Glomerular endothelial cell (primary cell): ENCODE measurements at places on chromosomes 5 and 9. TPM values are rescaled to one million over a fixed set of nuclear protein-coding genes. Genes with fewer than 3 reads are reported as not detected.

IFNA10 gene
- not detected in 2 replicates for total RNA-seq

TMEM174 gene
- not detected in 2 replicates for total RNA-seq

IFNA17 gene
- total RNA-seq: not detected in 2 replicates

TXNDC8 gene
- total RNA-seq: not detected in 2 replicates

PCDHB14 gene
- total RNA-seq: 1.6 and 6.7 TPM in 2 replicates

IL13 gene
- not detected in 2 replicates for total RNA-seq

- no peak for DNase-seq
Observed at GRCh38 chr9:588981-589380, 252.5 kb upstream of the DMRT1 start.

GRCh38 chr9:109301012-109301411, 19.8 kb downstream of the EPB41L4B start:
- no peak for DNase-seq

DNA sequence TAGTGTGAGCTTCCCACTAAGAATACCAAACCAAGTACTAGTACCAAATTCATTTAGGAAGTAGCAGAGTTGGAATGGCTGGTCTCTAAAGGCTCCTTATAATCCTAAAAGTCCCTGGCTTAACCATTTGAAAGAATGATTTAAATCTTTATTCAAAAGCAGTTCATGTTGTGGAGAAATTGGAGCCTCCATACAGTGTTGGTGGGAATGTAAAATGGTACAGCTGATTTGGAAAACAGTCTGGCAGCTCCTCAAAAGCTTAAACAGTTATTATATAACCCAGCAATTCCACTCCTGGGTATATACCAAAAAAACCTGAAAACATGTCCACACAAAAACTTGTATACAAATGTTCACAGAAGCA, 2.9 kb downstream of the PLIN2 start:
- no peak for DNase-seq

DNA sequence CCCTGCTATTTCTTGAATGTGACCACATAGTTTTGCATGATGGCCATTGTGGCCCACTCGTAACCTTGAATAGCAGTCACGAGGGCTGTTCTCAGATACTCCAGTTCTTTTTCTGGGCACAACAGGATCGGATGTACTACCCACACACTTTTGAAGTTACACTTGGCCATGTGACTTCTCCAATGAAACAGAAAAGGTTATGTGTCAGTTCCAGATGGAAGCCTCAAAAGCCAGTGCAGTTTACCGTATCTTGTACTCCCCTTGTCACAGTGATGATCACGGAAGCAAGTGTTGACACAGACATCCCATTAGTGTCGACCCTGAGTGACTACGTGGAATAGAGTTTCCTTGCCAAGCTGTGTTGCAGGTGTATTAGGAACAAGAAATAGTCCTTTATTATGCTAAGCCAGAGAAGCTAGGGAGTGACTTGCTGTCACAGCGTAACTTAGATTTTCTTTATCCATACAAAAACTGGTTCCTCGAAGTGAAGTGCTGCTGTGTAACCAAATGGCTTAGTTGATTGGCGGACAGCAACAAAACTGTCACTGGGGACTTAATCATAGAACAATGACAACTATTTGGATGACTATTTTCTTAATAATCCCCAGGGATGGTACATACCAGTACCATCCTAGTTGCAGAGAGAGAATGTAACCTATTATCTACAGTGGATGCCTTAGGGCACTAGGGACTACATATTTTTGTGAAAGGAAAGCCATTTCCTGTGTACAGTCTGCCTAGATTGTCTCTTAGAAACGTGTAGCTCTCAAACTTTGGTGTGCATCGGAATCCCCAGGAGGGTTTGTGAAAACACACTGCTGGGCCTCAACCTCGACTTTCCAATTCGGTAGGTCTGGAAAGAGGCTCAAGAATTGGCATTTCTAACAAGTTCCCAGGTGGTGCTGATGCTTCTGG, 90.1 kb upstream of the DMRT1 start:
- no peak for DNase-seq

DNA sequence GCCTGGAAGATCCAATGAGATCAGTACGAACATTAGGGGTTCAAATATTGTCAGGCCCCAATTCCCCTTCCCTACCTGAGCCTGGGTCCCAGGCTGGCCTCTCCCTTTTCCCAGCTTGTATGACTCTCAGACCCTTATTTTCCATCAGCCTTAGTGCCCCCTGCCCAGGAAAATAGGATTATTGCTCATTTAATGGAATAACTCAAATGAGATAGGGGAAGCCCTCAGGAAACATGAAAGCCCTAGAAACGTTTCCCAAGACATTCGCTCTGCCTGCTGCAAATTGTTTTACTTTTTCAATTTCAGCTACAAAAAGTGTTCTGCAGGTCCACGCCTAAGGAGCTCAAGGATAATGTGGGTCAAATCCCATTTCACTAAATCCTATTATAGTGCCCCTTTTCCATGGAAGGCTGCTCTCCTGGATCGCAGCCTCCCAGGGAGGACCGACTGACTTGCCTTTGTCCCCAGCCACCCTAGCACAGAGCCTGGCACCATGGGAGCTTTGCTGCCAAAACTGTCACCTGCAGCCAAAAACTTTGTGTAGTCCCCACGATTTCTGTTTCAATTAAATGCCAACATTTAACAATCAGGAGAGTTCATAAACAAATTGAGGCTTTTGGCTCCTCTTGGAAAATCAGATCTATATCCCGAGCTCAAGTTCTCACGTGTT, 46.9 kb downstream of the THOC3 start:
- no peak for DNase-seq

- no peak for DNase-seq
Observed at GRCh38 chr5:1827886-1828397, 26.7 kb downstream of the NDUFS6 start.

GRCh38 chr9:137138722-137139467, at the start of gene GRIN1:
Gene GRIN1, plus strand, starts transcription at chr9:137139154. Its CDS starts 333 bp downstream, at chr9:137139487.
- DNase-seq: no peak

GRCh38 chr9:123922911-123923310, 7.0 kb downstream of the DENND1A start:
- DNase-seq: no peak

- no peak for DNase-seq
Observed at GRCh38 chr9:99253772-99254431, 31.8 kb downstream of the SEC61B start.

DNA sequence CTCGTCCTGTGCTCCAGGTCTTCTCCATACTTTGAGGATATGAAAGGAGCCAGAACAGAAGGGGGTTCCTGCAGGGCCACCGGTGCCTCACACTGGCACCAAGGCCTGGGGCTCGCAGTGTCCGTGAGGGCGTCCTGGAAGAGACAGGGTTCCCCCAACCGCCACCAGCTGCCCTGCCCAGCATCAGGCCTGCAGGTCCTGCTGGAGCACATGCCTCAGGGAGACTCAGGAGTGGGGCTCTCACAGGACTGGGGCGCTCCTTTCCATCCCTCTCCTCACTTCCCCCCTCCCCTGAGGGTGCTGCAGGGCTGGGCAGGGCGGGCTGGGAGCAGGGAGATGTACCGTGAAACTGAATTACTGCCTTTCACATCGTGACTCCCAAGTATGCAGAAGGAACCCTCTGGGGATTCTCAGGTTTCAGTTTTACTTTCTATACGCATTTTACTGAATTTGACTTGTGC, 31.7 kb downstream of the CEP72 start:
- DNase-seq: no peak

DNA sequence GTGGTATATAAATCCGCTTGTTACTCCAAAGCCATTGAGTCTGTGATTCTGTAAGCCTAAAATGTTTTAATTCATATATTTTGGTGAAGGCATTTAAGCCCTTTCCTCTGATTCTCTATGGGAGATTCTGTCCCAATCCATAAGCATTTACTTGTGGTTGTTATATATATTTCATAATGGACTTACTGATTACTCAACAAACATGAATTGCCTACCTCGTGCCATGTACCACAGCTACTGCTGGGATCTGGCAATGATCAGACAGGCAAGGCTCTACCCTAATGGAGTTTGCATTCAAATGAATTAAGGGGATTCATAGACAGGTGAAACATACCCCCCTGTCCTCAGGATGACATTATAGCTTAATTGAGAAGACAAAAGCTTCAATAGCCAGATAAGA, 54.5 kb downstream of the C9orf152 start:
- DNase-seq: no peak

DNA sequence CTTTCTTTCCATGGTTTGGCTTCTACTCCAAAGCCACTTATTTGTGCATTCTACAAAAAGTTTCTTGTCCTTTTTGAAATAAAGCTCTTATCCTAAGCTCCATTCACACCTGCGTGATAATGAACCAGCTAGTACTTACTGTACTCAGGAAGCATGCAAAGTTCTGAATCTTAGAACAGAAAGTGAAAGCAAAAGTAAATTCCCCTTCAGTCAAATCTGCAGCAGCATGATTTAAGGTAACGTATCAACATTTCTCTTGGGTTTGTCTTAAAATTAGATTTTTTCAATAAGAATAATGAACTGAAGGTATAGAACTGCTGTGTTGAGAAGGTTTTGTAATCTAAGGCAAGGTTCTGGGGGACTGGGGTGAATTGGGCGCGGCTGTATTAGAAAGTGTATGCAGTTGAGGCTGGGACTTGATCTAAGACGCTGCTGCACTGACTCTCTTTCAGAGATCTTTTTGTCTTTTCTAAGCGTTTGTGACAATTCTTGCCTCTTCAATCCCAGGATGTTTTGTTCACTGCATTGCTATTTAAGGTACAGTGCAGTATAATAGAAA, at the start of gene ERAP2:
TSS of gene ERAP2 (plus strand) at position 209 of the 559 bp plus-strand sequence. CDS start 3,186 bp downstream, outside the sequence.
- DNase-seq: no peak

DNA sequence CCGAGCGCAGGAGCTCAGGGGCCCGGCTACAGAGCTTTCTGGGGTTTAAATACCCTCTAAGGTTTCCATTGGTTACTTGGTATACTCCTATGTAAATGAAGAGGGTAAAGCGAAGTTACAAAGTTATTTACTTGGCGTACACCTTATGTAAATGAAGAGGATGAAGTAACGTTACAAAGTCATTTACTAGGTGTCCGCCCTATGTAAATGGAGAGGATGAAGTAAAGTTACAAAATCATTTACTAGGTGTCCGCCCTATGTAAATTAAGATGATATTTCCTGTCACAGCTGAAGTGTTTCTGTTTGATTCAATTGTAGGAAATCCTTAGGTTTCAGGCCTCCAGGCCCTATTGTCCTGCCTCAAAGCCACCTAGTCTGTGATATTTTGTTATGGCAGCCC, 358.2 kb downstream of the MTRR start:
- DNase-seq: no peak

DNA sequence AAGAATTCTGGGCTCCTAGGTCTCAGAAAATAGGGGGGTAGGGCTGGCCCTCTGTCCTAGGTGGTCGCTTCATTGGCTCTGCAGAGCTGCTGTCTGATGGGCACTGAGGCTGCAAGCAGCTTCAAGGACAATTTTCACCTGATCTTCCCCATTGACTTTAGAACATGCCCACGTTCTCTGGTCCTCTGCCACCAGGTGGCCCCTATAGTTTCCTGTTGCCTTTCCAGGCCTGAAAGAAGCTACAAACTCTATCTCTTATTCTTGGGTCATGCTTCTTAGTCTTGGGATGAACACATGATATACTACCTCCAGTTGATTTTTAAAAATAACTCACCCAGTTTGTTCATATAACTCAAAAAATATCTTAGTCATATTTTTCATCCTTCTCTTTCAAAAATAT, 26.3 kb downstream of the SPZ1 start:
- DNase-seq: no peak

DNA sequence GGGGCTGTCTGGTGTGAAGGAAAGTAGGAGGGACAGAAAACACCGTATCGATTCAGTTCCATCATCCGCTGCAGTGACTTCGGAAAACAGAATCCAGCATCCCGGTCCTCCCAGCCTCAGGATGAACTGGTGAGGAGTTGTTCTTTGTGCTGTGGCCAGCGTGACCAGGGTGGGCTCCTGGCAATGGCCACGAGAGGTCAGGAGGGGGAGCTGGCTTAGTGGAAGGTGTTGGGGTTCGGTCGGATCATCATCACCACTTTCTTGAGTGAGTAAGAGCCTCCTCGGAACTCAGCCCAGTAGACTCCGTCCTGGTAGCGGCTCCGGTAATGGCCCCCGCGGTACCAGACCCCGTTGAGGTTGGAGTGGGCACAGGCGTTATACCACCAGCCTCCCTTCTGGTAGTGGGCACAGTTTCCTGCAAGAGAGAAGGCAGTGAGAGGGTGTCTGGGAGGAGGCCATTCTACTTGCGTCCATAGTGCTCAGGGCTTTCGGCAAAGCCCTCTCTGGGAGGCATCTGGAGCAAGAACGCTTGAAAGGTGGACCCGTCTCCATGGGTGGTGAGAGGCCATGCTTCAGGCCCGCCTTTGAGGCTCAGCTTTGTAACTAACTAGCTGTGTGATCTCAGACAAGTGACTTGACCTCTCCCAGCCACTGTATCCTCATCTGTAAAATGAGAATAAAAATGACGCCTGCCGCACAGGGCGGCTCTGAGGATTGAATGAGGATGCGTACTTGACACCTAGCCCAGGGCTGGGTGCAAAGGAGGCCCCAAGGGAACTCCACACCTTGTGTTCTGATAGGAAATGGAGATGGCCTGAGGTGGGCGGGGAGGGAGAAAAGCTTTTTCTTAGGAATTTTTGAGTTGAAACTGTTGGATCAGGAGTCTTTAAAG, 33.5 kb downstream of the ANGPTL2 start:
- DNase-seq: no peak

GRCh38 chr5:35153375-35153932, 76.8 kb downstream of the PRLR start:
- no peak for DNase-seq

DNA sequence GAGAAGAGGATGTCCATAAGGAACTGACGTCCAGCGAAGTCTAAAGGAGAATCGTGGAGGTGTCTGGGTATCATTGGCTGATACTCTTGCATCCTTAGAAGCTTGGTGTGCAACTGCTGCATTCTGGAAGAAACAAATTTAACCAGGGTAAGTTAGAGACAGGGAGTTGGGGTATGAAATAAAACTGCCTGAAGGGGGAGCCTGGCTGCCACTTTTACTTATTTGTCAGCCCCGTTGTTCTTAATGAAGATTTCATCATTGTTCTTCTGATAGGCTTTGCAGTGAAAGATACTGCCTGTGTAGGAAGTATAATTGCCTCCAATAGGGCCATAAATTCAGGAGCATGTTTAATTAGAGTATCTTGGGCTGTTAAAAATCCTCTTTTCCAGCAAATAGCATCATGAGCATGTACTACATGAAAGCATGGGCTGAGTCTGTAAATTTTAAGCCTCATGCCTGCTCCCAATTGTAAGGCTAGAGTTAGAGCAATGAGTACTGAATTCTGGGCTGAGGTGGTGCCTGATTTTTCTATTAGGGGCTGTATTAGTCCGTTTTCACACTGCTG, 1264.5 kb upstream of the ACO1 start:
- DNase-seq: peak; percentile 14

DNA sequence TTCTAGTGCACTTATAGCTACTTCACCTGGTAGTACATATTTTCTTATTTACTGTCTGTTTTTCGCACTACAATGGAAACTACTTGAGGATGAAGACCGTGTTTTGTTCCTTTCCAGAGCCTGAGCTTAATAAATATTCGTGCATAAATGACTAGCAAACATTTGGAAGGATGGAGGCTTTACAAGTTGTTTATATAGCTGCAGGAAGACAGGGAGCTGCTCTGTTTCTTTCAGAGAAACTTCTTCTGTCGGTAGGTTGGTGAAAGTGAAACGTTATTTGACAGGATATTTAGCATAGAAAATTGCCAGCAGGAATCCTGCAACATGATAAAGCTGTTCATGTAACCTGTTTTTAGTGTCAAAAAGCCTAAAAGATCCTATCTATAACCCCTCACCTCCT, 210.6 kb downstream of the PCSK5 start:
- no peak for DNase-seq

- DNase-seq: no peak
Observed at GRCh38 chr5:55547781-55548180, 13.0 kb upstream of the PLPP1 start.

- no peak for DNase-seq
Observed at GRCh38 chr5:145478651-145479050, 356.5 kb downstream of the PRELID2 start.

- no peak for DNase-seq
Observed at GRCh38 chr5:122615146-122615545, 159.7 kb upstream of the SNX2 start.
